Kidney tubule cell (primary cell): ENCODE measurements at places on chromosomes 12 and 14.

- DNase-seq: no peak
Measured at GRCh38 chr12:63410197-63410596, 258.1 kb downstream of the DPY19L2 start.

GRCh38 chr12:86666316-86666715 lies 410.1 kb upstream of the MGAT4C start:
- DNase-seq: no peak

- DNase-seq: no peak
Measured at GRCh38 chr14:68808696-68809480, 16.0 kb upstream of the ZFP36L1 start.

- peak; percentile 13 for DNase-seq
Measured at GRCh38 chr14:101075025-101075800, 171.7 kb upstream of the RTL1 start.

DNA sequence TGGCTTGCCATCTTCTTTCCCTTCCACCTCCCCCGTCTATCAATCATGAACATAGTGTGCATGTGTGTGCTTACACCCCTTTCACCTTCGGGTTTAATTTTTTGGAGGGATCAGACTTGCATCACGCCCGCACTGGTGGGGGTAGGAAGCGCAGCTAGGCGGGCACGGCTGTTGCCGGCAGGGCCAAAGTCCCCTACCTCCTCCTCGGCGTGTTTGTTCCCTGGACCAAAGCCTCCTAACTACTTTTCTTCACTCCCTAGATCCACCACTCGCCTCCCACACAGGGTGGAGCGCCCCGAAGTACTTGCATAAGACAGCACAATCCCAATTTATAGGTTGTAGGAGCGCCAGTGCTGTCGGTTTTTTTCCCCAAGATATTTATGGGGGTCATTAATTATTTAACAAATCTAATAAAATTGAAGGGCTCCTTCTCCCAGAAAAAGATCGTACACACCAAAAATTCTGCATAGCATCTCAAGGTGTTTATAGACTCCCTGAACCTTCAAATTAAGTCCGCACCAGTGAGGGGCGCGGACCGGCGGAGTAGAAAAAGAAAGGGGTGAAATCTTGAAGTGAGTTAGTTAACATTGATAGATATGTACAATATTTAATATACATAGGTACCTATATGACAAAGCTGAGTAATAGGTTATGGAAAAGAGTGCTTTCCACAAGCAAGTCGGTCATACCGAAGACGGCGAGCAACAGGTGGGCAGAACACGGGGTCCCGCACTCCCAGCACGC lies 717 bp downstream of the PKP2 start:
- peak; percentile 40 for DNase-seq

DNA sequence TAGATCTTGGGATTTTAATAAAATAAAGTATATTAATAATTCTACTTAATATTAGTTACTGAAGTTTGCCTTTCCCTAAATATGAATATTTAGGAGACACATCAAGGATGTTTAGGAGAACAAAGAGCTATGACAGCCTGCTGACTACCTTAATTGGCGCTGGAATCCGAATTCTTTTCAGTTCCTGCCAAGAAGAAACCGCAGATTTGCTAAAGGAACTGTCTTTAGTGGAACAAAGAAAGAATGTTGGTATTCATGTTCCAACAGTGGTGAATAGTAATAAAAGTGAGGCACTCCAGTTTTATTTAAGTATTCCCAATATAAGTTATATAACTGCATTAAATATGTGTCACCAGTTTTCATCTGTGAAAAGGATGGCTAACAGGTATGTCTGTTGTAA lies 54.5 kb downstream of the MIS18BP1 start:
- DNase-seq: no peak

- DNase-seq: no peak
Measured at GRCh38 chr14:74348241-74348734, at the start of gene VRTN. TSS of gene VRTN (plus strand) at chr14:74348471. CDS start at chr14:74356784, 8,313 bp downstream.

DNA sequence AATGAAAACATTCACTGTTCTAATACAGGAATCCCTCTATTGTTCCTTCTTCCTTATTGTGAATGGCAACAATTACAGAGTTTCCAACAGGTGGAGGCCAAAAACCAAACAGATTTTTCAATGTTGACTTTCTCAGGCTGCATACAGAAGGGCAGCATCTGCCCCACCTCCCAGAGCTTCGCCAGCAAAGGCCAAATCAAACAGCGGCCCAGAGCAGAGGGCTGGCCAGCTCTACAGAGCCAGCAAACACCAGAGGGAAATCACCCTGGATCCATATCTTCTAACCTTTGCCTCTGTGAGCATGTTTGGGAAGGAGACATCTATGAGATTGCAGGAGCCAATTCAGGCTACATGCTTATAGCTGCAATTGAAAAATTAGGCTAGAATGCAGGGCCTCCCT lies 4.4 kb upstream of the CRACR2A start:
- no peak for DNase-seq
